ENCODE measurements at places on chromosomes 16 and 17.

GRCh38 chr17:36684134-36684533, 82.8 kb downstream of the MRM1 start:
- no peak for DNase-seq

DNA sequence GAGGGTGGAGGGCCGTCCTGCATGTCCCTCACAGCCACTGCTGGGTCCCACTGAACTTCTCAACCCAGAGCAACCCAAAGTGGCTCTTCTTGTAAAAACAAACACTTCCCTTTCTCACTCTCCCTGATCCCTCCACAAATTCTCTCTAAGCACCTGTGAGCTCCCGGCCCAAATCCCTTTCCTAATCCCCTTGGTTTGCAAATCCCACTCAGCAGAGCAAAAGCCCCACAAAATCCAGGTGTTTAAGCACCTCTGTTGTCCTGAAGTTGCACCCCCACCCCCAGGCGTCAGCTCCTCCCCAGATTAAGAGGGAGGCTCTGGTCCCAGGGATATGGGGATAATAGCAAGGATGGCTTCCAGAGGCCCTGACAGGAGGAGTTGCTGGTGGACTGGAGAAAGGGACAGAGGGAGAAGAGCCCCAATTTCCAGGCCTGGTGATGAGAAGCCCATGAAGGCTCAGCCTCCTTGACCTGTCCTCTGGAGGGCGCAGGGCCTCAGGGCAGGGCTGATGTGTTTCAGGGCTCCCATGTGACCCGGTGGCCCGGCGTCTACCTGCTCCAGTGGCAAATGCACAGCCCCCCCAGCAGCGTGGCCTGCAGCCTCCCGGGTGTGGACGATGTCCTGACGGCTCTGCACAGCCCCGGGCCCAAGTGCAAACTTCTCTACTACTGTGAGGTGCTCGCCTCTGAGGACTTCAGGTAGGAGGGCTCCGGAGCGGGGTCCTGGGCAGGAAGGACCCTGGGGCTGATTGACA, 23.0 kb downstream of the NAGPA start:
- DNase-seq, result no peak

DNA sequence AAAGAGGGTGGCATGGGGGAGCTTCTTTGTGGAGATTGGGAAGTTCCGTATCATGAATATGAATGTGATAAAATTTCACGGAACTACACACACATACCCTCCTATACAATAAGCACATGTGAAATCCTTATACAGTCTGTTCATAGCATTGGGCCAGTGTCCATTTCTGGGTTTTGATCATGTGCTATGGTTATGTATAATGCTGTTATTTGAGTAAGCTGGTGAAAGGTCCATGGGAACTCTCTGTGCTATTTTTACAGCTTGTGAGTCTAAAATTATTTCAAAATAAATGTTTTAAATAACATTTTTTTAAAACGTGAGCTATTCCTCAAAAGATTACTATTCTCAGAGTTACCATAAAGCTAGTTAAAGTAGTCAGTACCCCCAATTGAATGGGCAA, 205.2 kb upstream of the CACNG5 start:
- no peak for DNase-seq

DNA sequence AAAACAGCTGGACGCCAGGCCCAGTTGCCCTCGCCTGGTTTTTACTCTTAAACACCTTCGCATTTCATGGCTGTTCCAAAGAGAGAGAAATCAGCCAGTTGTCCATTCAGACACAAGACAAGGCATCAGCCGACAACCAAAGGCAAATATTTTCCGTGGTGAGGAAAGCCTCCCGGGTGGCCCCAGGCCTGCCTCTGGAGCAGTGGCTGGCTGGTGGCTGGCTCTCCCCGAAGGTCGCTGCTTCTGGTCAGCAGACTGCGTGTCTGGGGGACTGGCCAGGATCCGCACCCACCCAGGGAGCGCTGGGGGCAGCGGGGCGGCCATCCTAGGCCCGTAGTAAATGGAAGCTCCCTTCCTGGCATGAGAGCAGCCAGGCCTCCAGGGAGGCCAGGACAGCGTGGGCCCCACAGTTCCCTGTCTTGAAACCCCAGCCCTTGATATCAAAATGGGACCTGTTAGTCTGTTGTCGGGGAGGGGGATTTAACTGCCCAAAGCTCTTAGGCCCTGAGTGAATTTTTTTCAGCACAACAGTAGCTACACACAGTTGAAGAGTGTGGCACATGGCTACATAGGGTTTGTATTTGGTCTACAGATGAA, 57.7 kb downstream of the SREBF1 start:
- DNase-seq, result no peak

DNA sequence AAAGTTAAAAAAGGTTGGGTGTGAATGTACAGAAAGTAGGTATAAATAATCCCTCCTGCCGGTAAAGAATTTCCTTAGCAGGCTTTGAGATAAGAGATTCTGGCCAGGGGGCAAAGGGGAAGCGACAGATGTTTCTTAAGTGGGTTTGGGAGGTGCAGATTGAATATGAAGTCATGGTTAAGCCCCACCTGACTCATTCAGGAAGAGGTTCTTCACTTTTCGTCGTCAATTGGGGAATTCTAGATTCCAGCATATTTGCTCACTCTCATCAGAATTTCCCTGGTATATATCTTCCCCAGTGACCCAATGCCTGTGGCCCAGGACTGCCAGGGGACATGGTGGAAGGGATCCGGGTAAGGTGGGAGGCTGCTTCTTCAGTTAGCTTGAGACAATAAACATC, 127.8 kb downstream of the CPPED1 start:
- no peak for DNase-seq

DNA sequence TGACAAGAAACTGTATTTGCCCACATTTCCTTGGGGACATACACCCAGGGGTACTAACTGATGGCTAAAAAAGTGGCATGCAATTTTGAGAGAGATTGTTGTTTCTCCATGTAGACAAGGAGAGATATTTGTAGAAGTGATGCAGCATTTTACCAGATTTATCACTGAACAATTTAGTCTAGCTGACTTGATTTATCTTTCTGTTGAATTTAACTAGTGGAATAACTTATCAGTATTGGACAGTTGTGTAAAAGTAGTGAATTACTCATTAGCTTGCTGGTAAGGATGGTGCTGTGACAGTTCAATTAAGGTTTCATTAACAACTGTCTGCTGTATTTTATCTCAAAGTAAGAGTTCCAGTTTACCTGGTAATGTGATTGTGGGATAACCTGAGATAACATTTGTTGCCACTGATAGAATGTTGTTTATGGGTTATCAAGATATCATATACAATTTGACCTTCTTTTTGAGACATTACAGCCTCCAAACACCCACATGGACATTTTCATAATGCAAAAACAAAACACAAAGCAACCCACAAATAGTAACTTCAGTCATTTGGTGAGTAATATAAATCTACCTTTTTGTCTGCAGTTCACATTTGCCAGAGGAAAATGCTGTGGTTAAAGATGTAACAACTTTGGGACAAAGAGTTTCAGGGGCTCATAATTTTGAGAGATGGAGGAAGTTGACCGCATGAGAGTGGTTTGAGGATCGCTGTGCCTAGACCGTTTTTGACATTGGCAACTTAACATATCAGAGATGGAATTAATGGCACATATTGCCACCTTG, 3.8 kb downstream of the NLK start:
- DNase-seq, result no peak

DNA sequence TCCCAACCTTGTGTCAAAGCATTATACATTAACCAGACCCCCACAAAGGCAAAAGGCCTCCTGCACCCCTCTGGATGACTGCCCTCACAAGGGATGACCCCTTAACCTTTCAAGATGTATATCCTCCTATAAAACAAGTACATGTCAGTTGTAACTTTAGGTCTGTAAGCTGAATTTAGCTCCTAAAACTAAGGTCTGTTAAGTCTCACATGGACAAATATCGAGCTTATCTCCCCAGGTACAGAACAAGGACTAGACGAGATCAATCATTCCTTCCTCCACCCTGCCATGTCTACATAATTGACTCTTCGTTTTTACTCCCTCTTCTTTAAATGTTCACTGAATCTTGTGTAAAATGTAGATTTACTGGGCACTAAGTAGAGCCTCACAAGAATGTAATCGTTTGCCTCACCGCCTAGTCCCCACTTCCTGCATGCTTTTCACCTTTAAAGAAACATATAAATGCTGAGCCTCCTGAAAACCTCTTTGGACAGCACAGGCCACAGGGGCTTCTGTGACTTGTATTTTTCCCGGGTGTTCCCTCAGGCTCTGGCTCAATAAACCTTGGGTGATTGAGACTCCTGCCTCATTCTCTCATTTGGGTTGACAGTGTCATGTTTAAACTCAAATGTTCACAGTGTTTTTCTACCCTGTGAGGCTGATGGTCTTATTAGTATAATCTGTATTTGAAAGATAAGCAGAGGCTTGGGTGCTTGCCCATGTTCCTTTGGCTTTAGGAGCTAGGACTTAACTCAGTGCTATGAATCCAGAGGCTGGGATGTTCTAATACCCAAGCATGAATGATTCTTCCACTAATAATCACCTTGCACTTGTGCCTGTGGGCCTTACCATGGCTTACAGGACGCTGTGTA, 37.6 kb downstream of the MMD start:
- DNase-seq, result no peak

GRCh38 chr17:28390141-28390540, 15.9 kb downstream of the SLC46A1 start:
- no peak for DNase-seq

GRCh38 chr17:39002991-39003715, 36.0 kb upstream of the FBXO47 start:
- peak; percentile 20 for DNase-seq

DNA sequence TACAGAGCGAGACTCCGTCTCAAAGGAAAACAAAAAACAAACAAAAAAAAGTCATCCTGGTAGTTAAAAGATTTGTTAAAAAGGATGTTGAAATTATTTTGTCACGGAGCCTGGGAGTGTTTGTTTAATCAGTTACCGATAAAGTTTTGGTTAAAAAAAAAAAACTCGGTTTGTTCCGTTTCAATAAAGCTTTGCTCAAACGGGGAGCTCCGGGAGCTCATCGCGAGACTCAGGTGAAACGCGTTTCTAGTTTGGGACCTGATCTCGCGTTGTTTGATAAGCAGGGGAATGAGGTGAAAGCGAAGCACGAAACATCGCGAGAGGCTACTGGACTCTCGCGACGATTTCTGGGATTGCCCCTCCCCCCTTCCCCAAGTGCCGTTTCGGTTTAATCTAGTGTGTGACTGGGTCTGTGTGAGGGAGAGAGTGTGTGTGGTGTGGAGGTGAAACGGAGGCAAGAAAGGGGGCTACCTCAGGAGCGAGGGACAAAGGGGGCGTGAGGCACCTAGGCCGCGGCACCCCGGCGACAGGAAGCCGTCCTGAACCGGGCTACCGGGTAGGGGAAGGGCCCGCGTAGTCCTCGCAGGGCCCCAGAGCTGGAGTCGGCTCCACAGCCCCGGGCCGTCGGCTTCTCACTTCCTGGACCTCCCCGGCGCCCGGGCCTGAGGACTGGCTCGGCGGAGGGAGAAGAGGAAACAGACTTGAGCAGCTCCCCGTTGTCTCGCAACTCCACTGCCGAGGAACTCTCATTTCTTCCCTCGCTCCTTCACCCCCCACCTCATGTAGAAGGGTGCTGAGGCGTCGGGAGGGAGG, at the start of gene CDK12:
TSS of gene CDK12 (plus strand) at position 374 of the 813 bp plus-strand sequence. CDS start 586 bp downstream, outside the sequence.
- DNase-seq, result peak; percentile 91

Data from activated CD4-positive, alpha-beta T cell treated with anti-CD3 and anti-CD28 coated beads for 1 hour (primary cell).